ENCODE measurements at places on chromosomes 7 and 10.

DNA sequence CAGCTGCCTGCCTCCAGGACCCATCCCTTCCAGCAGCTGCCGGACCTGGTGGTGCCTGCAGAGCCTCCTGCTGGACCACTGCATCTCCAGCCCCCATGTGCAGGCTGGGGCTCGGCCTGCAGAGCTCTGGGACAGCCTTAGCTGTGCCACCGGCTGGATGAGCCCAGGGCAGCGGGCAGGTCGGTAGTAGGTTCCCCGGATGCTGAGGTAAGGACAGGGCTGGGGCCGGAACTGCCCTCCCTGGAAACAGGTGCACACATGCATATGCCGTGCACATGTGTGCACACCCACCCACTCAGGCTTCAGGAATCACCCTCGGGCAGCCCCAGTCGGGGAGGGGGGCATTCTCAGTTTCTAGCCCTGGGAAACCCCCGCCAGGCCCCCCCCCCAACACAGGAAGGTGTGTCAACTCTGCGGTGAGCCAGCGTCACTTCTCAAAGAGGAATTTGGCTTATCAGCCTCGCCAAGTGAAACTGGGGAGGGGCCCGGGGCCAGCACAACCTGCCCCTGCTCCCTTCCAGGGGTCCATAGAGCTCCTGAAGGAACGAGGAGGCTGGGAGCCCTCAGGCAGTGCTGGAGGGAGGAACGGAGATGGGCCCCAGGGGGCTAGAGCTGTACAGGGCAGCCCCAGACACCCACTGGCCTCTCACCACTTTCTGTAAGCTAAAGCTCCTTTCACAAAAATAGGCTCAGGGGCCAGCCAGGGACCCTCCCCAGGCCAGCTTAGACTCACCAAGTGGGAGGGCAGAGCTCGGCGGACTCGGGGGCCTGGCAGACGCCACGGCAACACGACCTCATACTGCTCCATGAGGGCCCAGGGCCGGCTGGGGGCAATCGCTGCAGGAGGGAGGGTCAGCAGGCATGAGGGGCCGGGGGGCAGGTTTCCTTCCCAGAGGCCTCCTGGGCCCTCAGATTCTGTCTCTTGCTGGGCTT lies 1.7 kb downstream of the ADAM8 start:
- peak; percentile 18 for DNase-seq

GRCh38 chr10:28715757-28716156 lies 38.4 kb downstream of the BAMBI start:
- DNase-seq: no peak

GRCh38 chr10:121322046-121322445 lies 276.2 kb downstream of the FGFR2 start:
- no peak for DNase-seq

DNA sequence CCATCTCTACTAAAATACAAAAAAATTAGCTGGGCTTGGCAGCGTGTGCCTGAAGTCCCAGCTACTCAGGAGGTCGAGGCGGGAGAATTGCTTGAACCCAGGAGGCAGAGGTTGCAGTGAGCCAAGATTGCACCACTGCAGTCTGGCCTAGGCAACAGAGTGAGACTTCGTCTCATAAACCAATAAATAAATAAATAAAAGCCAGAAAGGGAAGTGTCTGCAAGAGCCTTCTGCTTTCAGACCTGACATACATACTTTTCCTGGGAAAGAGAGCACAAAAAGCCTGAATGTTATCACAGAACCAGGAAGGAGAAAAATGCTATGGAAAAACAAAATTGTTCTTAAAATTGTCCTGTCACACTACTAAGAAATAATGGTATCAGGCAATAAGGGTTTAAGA lies 4.1 kb upstream of the KIF5B start:
- no peak for DNase-seq

DNA sequence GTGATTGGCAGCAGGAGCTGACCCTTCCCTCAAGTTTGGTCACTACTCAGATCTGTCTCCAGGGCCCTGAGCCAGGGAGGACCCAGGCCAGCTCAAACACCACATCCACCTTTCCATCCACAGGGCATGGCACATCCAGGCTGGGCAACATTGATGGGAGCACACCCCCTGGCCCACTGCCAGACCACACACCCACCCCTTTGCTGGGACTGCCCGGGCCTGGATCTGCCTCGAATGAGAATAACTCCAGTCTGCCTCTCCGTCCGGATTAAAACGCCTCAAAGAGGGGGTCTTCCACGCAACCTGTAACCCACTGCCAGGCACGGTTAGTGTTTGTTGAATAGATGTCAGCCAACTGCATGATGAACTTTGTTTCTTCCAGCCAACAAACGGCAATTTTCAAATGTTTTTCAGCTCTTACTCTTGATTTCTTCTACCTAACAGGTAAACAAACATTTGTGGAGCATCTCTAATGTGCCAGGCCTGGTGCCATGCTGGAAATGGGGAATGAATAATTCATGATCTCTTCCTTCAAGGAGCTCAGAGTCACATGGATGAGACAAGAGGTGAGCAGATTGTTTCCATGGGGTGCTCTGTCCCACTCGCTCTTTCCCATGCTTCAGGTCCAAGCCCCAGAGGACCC lies 41.0 kb upstream of the CHST15 start:
- DNase-seq: no peak

DNA sequence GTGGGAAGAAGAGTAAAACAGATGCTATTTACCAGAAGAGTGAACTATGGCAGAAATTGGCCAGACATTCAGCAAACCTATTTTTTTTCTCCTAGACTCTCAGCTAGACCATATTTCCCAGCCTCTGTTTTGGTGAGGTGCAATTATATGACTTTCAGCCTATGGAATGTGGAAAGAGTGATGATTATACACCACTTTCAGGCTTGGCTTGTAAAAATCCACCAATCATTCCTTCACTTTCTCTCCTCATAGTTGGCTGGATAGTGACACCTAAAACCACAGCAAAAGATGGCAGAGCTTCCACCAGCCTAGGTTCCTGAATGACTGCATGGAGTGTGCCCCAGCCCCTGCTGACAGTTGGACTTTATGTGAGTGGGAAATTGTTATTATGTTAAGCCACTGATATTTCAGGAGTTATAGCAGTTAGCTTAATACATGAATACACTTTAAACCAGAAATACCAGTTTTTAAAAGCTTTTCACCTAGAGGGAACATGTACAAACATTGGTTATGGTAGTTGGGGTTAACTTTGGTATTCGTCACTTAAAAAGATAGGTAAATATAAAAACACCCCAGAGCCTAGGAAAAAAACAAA lies 19.1 kb upstream of the TNKS2 start:
- no peak for DNase-seq

DNA sequence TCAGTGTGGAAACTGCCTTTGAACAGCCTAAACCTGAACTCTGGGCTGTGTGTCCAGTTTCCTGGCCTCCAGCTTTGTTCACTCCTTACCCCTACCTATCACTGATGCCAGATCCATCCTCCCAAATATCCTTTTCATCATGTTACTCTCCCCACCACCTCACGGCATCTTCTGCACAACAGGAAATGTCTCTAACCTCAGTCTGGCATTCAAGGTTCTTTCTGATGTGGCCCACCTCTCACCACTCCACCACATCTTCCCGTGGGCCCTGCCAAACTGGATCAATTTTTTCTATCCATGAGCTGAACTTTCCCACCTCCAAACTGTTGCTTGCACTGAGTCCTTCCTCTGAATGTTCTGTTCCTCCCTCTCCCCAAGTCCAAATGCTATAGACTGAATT lies 35.8 kb upstream of the MAP3K8 start:
- DNase-seq: no peak

DNA sequence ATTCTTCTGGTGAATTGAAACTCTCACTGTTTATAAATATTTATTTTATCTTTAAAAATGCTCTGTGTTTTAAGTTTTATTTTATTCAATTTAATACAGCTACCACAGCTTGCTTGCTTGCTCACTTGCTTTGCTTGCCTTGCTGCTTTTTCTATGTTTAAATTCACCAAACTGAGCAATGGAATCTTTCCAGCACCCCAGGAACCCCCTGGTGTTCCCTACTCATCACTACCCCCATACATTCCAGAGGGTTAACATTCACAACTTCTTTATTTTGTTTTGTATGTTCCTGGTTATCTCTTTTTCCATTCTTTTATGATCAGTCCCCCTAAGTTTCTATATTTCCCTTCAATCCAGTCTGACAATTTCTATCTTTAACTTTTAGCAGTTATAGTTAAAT lies 166.5 kb upstream of the COL1A2 start:
- no peak for DNase-seq

- no peak for DNase-seq
Observed at GRCh38 chr7:45709168-45710042, 135.2 kb downstream of the ADCY1 start.

GRCh38 chr7:137655804-137656203 lies 191.0 kb downstream of the DGKI start:
- DNase-seq: no peak

DNA sequence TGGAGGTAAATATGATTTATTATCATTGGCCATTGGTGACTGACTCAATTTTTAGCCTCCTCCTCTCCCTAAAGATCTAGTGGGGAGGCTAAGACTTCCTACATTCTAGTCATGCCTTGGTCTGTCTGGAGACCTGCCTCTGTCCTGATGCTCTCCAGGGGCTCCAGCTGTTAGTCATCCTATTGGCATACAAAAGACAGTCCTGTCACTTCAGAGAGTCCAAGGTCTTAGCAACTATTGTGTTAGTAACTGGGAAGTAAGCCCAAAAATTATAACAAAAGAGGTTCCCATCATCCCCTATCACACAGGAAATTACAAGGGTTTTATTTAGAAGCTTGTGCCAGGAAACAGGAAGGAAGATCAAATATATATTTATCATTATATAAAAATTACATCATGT lies 400.6 kb upstream of the VSTM2A start:
- no peak for DNase-seq

GRCh38 chr10:78623578-78624215 lies 445.1 kb upstream of the ZMIZ1 start:
- peak; percentile 54 for DNase-seq

DNA sequence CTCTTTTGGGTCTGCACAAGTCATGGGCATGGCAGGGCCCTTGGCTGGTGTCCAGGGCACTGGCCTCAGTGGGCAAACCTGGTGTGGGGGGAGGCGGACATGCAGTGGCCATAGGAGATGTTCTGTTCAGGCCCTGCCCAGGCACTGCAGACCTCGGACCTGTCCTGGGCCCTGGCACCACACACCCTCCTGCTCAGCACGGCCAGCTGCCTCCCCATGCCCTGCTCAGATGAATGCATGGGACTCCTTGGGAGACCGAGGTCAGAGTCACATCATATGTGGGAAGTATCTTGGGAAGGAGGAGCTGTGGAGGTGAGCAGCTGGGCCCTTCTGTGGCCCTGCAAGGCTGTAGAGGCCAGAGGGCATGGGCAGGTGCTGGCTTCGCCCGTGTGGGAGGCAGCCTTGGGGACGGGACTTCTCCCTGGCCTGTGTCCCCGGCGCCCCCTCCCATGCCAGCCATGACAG lies 130.8 kb downstream of the VIPR2 start:
- no peak for DNase-seq

DNA sequence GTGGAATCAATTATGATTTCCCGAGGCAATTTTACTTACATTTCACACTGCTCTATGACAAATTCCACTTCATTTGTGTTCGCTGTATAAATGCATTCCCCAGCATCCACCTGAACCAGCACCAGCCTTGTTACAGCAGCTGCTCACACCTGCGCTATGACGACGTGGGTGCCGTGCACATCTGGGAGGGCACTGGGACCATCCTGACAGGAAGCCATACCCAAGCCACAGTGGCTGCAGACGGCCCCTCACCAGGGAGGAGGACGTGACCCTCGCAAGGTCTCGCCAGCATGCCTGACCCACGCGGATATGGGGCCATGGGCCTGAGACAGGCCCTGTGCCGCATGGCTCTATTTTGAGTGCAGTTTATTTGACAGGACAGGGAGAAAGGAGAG lies 201.3 kb downstream of the MAD1L1 start:
- DNase-seq: no peak
